HS-27A (cell line): ENCODE measurements at places on chromosomes 16 and 17.

DNA sequence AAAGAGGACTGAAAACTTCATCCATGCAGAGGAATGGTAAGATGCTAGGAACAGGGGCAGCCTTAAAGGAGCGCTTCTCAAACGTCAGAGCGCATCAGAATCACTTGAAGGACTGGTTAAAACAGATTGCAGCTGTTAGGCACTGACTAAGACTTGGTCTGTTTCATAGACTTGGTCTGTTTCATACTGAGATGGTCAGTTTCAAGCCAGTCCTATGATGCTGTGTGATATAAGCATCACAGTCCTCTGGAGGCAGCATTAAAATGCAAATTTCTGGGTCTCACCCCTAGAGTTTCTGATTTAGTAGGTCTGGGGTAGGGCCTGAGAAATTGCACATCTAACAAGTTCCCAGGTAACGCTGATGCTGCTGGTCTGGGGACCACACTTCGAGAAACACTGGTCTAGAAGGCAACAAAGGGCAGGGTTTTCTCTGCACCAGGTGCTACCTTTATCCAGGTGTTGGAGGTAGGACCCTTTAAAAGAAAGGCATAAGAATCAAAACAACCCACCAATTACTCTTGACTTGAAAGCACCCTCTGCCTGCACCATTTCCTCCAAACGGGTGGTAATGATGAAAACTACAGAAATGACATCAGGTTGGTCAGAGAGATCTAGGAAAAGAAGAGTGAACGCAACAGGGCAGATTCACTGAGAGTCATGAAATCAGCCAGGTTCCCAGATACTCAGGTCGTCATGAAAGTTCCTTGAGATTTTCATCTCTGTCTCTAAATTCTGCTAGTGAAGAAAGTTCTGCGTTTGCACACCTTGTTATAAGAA, 95.0 kb upstream of the RCVRN start:
- DNase-seq = no peak

DNA sequence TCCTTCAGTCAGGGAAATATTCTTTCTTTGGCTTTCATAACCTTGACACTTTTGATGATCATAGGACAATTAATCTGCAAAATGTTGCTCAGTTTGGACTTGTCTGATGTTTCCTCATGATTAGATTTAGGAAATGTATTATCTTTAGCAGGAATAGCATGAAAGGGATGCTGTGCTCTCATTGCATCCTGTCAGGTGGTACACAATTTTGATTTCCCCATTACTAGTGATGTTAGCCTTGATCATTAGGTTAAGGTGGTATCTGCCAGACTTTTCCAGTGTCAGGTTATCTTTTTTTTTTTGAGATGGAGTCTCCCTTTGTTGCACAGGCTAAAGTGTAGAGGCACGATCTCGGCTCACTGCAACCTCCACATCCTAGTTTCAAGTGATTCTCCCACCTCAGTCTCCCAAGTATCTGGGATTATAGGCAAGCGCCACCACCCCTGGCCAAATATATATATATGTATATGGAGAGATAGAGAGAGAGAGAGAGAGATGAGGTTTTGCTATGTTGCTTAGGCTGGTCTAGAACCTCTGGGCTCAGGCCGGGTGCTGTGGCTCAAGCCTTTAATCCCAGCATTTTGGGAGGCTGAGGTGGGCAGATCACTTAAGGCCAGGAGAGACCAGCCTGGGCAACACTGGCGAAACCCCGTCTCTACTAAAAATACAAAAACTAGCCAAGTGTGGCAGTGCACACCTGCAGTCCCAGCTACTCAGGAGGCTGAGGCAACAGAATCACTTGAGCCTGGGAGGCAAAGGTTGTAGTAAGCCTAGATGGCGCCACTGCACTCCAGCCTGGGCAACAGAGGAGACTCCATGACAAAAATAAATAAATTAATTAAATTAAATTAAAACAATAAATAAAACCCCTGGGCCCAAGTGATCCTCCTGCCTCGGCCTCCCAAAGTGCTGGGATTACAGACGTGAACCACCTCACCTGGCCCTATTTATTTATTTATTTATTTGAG, 15.8 kb upstream of the CAVIN1 start:
- DNase-seq = no peak

- no peak for DNase-seq
Measured at GRCh38 chr17:21170809-21171208, 43.2 kb downstream of the TMEM11 start.

GRCh38 chr16:70678898-70679670, 6.8 kb downstream of the MTSS2 start:
- DNase-seq = no peak

DNA sequence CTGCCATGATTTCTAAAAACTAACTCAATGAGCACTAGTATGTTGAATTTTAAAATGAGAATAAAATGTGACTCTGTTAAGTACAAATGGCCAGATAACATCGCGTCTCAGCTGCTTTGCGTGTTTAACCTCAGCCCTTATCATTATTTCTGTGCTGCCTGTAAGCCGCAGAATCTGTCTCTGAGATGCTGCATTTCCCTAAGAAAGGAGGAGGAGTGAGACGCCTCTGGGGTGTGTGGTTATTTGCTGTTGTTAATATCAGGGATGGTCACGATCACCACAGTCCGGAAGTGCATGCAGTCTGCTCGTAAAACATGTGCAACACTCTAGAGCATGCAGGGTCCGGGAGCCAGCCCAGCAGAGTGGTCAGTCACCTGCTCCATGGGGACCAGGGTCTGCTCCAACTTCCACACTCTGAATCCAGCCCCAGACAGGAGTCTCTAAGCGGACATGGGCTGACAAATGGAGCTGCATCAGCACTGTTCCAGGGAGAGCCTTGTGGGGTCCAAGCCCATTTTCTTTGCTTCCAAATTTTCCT, 342.5 kb downstream of the MAF start:
- no peak for DNase-seq
